ENCODE measurements at places on chromosomes 4 and X.

- DNase-seq = no peak
These were observed 65.5 kb upstream of the FHDC1 start for GRCh38 chr4:152870606-152871005.

- DNase-seq = no peak
These were observed 23.0 kb upstream of the UGT2B15 start for GRCh38 chr4:68693325-68694075.

DNA sequence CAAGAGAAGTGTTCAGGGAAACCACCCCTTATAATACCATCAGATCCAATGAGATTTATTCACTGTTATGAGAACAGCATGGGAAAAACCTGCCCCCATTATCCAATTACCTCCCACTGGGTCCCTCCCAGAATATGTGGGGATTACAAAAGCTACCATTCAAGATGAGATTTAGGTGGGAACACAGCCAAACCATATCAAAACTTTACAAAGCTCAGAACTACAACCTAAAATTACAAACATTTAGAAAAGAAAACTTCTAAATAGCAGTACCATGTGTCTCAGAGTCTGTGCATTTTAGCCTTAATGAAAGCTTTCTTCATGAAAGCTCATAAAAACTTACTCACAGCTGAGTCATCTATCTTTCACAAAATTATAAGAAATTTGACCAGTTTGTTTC, 1442.8 kb upstream of the PCDH7 start:
- DNase-seq = no peak

DNA sequence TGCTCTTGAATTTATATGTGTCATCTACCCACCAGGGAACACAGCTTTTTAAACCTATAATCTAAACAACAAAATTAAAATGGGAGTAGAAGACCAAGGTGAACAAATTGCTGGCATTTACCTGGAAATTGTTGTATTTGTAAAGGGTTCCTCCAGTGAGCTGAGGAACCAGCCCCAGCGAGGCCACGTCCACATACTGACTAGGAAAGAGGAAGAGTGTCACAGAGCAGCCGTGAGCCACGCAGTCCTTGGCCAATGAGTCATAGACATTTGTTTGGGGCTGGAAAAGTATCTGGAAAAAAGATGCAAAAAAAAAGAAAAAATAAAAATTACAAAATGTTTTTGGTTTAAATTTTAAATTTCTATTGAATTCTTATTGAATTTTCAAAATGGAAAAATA, 58.7 kb downstream of the METTL14 start:
- DNase-seq = no peak

GRCh38 chr4:8422786-8423185, 17.7 kb downstream of the ACOX3 start:
- DNase-seq = no peak

DNA sequence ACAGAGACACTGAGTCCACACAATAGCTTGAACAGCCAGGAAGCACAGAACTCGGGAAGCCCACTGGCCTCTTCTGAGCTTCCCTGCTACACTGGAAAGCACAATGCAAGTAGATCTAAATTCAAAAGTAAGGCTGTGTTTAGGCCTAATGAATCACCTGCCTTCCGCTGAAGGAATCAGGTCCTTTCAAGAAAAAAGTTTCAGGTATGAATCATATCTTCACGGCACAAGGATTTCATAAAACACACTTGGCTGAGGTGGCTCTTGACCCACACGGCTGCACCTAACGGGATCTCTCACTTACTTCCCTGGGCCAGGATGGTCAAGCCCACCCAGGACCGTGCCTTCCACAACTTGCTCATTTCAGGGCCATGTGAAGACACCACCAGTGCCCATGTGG, 59.3 kb downstream of the IRF2 start:
- no peak for DNase-seq

DNA sequence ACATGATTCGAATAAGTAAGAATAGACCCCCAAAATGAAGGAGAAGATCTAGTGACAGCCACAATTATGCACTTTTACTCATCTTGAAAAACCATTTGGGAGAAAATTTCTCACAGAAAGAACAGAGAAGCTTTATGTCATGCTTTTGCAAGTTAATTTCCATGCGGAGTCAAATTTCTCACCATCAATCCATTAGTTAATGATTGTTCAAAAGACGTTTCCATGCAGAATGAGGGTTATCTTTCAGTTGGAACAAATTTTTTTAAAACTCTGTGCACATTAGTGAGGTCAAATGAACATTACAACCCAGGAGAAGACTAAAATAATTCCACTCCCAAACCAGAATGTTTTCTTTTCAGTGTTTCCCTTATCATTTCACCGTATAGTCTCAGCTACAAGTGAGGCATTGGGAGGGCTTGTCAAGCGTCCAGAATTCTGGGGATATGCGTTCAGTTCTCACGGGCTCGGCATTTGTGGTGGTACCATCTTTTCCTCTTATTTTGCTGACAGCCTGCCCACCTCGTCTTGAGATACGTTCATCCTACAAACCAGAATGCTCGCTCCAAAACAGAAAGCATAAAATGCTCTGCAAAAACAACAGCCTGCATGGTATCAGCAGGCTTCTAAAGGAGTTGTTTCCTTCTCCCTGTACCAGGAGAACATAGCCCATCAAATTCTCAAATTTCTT, 130.8 kb upstream of the TBL1X start:
- no peak for DNase-seq

DNA sequence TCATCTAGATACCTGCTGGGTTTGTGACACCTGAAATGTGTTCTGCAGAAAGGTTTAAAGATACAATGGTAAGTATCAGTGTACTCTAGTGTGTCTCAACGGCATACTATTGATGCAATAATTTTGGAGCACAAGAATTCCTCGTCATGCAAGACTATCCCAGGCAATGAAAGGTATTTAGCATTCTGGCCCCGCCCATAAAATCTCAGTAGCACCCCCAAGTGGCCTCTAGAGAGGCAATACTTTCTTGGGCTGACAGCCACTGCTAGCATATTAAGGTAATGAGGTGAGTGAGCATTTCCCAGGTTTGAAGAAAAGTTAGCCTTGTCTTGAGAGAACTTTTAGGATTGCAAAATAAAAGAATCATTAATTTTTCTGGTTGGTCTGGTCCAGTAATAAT, 24.0 kb downstream of the TAB3 start:
- no peak for DNase-seq

GRCh38 chr4:15459706-15460105, 10.0 kb upstream of the CC2D2A start:
- DNase-seq = no peak

GRCh38 chr4:183098723-183099536, at the start of gene WWC2:
TSS of gene WWC2 (plus strand) at chr4:183099257. CDS start at chr4:183099492, 235 bp downstream.
- peak; percentile 93 for DNase-seq

GRCh38 chrX:87006561-87006960, 511.0 kb upstream of the KLHL4 start:
- no peak for DNase-seq

DNA sequence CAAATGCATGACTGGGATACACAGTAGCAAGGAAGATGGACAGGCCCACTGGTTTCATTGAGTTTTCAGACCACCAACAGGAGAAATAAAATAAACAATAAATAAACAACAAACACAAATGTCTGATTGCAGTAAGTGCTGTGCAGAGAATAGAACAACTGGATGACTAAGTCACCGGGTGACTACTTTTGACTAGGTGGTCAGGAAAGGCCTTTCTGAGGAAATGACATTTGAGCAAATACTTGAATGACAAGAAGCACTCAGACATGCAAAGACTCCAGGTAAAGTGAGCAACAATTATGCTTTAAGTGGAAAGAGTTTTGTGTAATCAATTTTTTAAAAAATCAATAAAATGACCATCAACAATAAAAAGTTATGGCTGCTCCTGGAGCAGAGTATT, 137.7 kb downstream of the BTC start:
- DNase-seq = no peak

GRCh38 chrX:100696699-100697351, 35.1 kb downstream of the SYTL4 start:
- DNase-seq = no peak
